ENCODE measurements at places on chromosomes 3 and 15. TPM values are rescaled to one million over a fixed set of nuclear protein-coding genes. Genes with fewer than 3 reads are reported as not detected.

The SLC22A14 gene
- total RNA-seq: 0.12 TPM

The PPM1L gene
- 13.5 TPM for total RNA-seq

The GOLGA8S gene
- not detected for total RNA-seq

GRCh38 chr3:31285833-31286486 lies 246.8 kb upstream of the STT3B start:
- no peaks in the 10 kb centered on the region for H3K36me3 ChIP-seq
- no peaks in the 10 kb centered on the region for H3K27me3 ChIP-seq
- no peak overlapping the region for H3K4me3 ChIP-seq

All from cardiac muscle cell (in vitro differentiated cells and primary cell).